ENCODE measurements at places on chromosomes 5 and 9.

- DNase-seq, result no peak
Observed at GRCh38 chr5:142219146-142219545, 105.7 kb downstream of the SPRY4 start.

- no peak for DNase-seq
Observed at GRCh38 chr5:121503111-121503840, 348.4 kb upstream of the FTMT start.

DNA sequence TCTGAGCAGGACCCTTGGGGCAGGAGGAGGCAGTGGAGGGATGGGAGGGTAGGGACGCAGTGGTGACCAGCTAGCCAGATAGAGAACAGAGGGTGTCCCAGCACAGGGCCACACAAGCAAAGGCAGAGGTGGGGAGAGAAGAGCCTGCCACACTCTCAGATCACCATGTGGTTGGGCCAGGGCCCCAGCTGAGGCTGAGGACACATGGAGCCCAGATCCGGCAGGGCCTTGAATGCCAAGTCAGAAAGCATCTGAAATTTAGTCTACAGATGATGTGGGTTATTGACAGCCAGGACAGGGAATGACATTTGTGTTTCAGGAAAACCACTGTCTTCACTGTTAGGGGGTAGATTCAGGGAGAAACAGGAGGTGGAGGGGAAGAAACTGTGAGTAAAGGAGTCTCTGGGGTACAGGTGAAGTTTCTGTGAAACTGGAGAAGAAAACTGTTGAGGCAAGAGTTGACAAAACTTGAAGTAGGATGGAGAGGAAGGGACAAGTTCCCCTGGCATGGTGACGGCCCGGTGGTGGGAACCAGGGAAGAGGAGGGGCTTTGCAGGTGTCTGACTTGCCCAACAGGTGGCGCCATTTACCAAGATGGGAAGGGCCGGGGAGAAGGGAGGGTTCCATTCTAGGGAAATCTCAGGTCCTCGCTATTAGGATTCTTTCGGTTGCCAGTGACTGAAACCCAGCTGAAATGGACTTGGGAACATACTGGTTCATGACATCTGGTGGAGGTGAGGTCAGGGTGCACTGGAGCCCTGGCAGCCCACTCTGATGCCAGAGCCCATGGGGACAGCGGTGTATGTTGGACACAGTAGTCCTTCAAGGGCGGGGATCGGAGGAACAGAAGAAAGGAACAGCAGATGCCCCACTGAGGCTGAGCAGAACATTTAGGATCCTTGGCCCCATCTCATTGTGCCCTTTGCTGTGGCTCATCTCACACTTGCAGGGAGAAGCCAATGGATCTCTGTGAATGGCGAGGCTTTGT, 100.1 kb downstream of the KCNIP1 start:
- DNase-seq, result peak; percentile 53

GRCh38 chr5:60945813-60946187, 795 bp downstream of the NDUFAF2 start:
- no peak for DNase-seq

GRCh38 chr9:12956805-12957204, 182.0 kb downstream of the LURAP1L start:
- DNase-seq, result no peak

GRCh38 chr9:76732341-76732958, 31.8 kb upstream of the PCA3 start:
- no peak for DNase-seq

DNA sequence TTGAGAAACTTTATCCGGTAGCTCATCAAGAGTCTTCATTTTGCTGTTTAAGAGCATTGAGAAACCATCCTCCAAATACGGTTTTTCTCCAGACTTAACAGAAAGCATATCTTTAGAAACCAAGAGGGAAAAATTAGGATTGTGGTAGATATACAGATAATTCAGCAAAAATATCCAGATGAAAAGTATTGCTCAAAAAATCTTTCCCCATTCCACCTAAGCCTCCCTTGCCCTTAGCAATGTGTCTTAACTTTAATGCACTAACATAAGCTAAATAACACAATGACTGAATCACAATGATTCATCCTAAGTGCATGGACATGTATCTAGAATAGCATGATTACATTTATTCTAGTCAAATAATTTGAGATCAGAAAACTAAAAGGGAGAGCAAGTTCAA, 130.3 kb upstream of the TARS1 start:
- DNase-seq, result no peak

DNA sequence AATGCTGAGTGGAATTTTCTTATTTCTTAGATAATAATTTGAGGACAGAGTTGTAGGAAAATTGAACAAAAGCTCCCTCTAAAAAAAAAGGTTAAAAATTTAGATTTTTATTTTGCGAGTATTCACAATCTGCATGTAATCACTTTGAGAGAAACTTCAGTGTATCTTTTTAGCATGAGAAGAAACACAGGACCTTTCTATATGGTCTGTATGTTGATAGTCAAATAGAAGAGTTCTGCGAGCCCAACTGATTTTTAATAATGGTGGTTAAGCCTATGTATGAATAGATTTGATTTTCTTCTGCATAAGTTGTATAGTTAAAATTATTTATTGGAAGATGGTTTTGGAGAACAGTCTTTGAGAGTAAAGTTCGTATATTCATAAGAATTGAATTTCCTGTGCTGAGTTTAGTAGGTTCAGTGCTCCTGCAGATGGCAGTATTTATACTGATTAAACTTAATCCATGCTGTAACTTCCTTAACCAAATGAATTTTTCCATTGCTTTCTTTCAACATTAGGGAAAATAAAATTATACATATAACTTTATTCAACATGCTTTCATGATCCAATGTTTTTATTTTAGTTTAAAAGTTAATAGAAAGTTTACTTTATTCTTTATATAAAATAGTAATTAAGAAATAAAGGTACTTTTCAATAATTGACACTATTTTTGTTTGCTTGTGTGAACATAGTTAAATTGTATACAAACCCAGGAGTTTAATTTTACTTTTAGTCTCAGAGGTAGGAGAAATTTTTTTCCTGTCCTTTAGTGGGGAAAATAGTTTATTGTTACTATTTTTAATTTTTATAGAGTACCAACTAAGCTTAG, 19.6 kb downstream of the TCERG1 start:
- DNase-seq, result no peak

DNA sequence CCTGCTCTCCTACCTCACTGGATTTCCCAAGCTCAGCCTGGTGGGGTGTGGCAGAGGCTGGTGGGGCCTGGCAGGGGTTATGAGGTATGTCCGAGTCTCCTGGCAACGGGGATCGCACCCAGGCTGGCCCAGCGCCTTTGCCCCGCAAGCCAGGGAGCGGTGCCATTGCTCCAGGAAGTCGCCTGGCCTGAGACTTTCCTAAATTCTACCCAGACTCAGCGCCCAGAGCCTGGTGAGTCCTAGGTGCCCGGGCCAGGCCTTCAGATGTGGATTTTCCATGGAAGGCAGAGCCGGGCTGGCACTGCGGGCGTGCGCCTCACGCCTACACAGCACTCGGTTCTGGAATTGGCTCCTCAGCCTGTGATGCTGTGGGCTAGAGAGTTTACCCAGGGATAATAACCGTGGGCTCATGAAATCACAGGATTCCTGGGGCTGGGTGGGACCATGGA, 155.4 kb upstream of the COL5A1 start:
- DNase-seq, result no peak

- no peak for DNase-seq
Observed at GRCh38 chr5:67490543-67491321, 294.1 kb upstream of the CD180 start.

DNA sequence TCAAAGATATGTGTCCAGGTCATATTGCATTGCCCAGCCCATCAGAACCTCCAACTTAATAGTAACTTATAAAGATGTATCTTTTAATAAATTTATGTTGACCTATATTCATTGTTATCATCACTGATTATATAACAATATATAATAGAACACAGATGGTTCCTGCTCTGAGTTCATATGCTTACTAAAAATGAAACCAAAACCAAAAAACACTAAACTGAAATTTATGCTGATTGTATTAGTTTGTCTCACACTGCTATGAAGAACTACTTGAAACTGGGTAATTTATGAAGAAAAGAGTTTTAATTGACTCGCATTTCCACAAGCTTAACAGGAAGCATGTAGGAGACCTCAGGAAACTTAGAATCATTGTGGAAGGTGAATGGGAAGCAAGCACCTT, 462.5 kb upstream of the TYRP1 start:
- DNase-seq, result no peak

Measured in activated T-cell treated with anti-CD3 and anti-CD28 coated beads, Interleukin-2, amount 50 U/mL, for 24 hours (primary cell).